ENCODE measurements at places on chromosomes 4 and X. TPM values are rescaled to one million over a fixed set of nuclear protein-coding genes. Genes with fewer than 3 reads are reported as not detected.

PTPN13 gene
- total RNA-seq: 20.8 TPM

GRCh38 chr4:86185659-86186058 lies 174.2 kb downstream of the MAPK10 start:
- H3K4me1 ChIP-seq: no peaks in the 10 kb centered on the region
- no peak overlapping the region for H3K27ac ChIP-seq
- no peaks in the 10 kb centered on the region for H3K36me3 ChIP-seq
- no peak overlapping the region for H3K4me3 ChIP-seq
- no peaks in the 10 kb centered on the region for H3K27me3 ChIP-seq

GRCh38 chr4:153296040-153296823 lies 48.3 kb upstream of the MND1 start:
- H3K4me3 ChIP-seq: no peak overlapping the region
- no peaks in the 10 kb centered on the region for H3K4me1 ChIP-seq
- H3K36me3 ChIP-seq: peaks cover 36% of the 10 kb centered on the region
- no peaks in the 10 kb centered on the region for H3K27me3 ChIP-seq
- DNase-seq: no peak

DNA sequence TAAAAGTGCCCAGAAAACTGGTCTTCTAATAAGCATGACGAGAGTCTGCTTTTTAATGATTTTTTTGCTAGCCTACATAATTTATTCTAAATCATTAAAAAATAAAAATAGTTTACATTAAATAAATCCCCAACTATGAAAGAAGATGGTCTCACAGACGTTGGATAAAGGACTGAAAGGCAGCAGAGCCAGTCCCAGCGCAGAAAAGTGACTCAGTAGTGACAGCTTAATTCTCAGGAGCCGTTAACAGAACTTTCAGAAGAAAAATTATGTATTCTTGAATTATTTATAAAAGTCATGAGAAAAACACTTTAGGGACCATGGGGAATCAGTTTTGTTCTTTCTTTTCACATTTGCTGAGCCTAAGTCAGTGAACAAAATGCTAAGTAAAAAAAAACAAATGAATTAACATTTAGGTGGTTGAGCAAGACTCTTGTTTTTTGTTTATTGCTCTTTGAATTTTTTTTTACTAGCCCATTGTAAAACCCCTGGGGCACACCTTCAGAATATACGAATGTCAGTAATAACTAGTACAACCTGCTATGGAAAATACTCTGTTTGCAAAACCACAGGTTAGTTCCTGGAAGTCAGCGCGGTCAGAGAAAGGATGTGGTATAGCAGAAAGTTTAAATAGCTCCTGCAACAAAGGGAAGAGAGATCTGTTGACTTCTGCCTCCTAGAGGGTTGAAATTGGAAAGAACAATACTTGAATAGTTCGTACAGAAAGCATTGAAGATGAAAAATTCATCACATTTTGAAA lies 50.4 kb upstream of the CCDC160 start:
- H3K4me1 ChIP-seq: no peaks in the 10 kb centered on the region
- H3K4me3 ChIP-seq: no peak overlapping the region
- no peak for DNase-seq
- no peaks in the 10 kb centered on the region for H3K27me3 ChIP-seq
- no peaks in the 10 kb centered on the region for H3K36me3 ChIP-seq
- H3K27ac ChIP-seq: no peak overlapping the region

- no peaks in the 10 kb centered on the region for H3K4me1 ChIP-seq
- no peaks in the 10 kb centered on the region for H3K27me3 ChIP-seq
- H3K36me3 ChIP-seq: no peaks in the 10 kb centered on the region
- H3K27ac ChIP-seq: no peak overlapping the region
- no peak overlapping the region for H3K4me3 ChIP-seq
Measured at GRCh38 chr4:155419266-155419665, 42.5 kb upstream of the MAP9 start.

GRCh38 chr4:173485164-173485563 lies 44.9 kb downstream of the HAND2 start:
- no peaks in the 10 kb centered on the region for H3K27me3 ChIP-seq
- no peak overlapping the region for H3K27ac ChIP-seq
- no peak overlapping the region for H3K4me3 ChIP-seq
- no peaks in the 10 kb centered on the region for H3K36me3 ChIP-seq
